Glutamatergic neuron (in vitro differentiated cells): ENCODE measurements at places on chromosomes 3 and 15. TPM values are rescaled to one million over a fixed set of nuclear protein-coding genes. Genes with fewer than 3 reads are reported as not detected.

DNA sequence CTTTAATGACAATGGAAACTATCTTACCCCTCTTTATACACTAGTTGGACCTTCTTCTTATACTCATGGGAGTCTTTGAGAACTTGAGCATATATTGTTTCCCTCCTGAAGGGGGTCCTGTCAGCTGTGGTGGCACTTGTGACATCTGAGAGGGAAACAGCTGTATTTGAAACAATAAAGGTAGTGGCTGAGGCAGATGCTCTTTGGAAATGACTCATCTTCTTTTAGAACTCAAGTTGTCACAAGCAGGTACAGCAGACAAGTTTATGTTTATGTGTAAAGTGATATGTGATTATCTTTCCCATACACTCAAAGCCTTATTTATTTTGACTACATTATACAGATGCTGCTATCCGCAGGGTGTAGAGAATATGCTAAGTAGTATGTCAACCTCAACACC is 220.0 kb upstream of the GRM7 start:
- no peak for DNase-seq

DNA sequence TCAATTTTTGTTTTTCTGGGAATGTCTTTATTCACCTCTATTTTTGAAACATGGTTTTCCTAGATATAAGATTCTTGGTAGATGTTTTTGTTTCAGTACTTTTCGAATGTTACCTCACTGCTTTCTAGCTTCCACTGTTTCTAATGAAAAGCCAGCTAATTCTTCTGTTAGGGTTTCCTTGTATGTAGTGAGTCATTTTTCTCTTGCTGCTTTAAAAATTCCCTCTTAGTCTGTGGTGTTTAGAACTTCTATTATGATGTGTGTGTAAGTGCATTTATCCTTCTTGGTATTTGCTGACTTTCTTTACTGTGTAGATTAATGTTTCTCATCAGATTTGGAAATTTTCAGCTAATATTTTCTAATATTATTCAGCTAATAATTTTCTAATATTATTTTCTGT is 151.1 kb upstream of the OSTN start:
- DNase-seq, result no peak

WWTR1 gene
- 2.3 TPM for total RNA-seq

PAQR5 gene
- not detected for total RNA-seq

DNA sequence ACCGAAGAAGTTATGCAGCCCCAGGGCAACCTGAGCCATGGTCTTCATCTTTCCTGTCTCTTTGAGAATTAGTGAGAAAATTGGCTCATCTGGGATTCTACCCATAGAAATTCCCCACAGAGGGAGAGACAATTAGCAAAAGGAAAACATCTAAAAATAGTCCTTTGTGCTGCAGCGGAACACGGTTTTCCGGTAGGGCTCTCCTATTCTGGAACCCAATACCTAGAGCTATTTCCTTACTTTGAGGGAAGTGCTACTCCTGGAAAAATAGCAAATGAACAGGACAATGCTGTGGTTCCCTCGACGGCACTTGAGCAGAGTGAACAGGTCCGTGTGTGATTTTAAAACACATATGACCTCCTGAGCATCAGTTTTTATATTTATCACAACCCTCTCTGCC is 210.5 kb downstream of the FGF12 start:
- no peak for DNase-seq

DNA sequence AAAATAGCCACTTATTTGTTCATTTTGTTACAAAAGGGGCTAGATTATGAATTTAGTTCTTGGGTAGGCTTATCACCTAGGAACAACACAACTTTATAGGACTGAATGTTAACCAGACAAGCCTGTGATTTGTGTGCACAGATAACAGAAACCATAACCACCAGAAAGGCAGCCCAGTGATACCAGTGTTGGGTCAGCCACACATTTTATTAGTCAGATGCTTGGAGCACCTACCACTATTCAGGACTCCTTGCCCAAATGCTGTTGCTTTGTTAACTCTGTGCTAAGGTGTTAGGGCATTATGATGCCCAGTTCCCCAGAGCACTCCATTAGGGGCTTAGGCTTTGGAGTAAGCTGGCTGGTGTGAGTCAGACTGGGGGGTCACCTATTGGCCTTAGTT is 22.5 kb downstream of the PLCL2 start:
- DNase-seq, result no peak

COLQ gene
- total RNA-seq, result 4.8 TPM

PLCD1 gene
- 73.0 TPM for total RNA-seq
